ENCODE measurements at places on chromosomes 6 and 20. TPM values are rescaled to one million over a fixed set of nuclear protein-coding genes. Genes with fewer than 3 reads are reported as not detected.
A peak's percentile ranks its signal among the peaks of the same experiment; 100 is the strongest.

DNA sequence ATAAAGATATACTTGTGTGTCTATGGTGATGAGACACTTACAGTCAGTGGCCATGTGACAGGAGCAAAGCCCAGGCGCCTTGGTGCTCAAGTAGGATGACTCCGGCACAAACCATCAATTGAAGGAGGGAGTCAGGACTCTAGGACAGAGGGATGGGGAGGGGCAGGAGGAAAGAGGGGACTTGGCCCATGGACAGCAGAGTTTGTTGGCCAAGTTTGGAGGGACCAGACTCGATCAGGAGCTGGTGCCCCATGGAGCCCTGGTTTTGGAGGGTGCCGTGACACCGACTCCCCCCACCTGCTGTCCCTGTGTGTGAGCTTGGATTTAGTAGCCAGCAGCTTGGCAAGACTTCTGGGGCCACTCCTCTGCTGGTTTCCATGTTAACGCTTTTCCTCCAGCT, 66.1 kb downstream of the ADNP start:
- DNase-seq = no peak

- DNase-seq = no peak
Measured at GRCh38 chr20:49045440-49046086, 549 bp upstream of the CSE1L start.

GRCh38 chr20:62603021-62603906, 39.0 kb upstream of the SLCO4A1 start:
- DNase-seq = no peak

DNA sequence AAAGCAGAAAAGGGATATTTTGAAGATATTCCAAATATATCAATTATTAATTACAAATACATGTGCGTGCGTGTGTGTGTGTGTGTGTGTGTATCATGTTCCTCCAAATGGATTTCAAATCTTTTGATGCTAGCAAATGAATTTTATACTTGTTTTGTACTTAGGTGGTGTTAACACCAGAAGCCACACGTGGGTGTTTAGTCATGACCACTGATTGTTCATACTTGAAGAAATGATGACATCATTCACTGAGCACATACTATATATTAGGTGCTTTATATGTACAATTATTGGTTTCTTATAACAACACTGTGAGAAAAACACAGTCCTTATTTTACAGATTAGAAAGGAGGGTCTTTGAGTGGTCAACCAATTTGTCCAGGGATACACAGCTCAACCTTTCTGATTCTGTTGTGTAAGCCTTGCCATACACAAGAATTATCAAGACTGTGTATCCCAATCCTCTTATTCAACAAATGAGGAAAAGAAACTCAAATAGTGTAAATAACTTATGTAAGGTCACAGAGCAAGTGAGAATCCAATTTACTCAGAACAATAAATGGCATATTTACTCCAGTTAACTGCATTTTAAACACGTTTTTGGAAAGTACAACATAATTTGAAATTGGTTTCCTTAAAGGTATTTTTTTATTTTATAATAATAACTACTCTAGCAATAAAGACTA, 88.5 kb downstream of the BCAS1 start:
- DNase-seq = no peak

DNA sequence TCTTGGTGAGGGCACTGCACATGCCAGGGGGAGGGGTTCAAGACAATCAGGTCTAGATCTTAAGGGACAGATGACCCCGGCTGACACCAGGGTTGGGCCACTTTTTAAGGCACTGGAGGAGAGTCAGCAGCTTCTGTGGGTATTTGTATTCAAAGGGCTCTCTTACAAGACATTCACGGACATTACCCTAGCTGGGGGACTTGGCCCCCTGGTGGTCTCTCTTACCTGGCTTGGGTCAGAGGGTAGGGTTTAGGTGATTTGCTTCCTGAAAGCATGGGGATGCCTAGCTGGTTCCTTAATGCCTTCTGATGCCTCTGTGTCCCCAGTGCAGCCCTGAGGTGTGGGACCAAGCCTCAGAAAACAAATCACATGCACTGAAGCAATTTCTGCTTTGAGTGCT, 354.7 kb downstream of the CDC5L start:
- no peak for DNase-seq

DNA sequence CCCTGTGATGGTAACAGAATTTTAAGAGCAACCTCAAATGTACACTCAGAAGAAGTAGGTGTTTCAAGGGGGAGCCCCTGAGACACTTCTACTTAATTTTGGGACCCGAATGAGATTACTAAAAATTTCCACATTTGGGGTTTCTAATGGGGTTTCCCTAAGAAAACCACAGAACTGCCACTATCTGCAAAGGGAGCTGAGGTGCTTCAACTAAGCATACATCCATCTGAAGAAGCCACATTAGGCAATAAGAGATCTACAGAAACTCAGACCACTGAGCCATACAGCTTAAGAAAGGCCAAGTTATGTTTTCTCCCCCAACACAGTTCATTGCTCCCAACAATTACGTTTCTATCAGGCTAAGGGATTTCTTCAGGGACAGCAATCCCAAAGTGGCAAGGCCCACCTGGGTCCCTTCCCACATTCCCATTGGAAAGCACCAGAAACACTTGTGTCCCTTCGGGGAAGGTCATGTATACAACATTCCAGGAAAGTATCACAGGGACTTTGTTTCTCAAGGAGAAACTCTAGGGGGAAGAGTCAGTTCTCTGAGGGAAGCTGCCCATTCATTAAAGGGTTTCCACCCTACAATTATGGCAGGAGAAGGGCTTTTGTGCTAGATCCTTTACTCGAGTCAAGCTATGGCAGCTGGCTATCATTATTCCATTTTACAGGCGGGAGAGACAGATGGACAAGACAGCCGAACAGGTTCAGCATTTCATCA, 5.0 kb downstream of the BCL2L1 start:
- DNase-seq = no peak

DNA sequence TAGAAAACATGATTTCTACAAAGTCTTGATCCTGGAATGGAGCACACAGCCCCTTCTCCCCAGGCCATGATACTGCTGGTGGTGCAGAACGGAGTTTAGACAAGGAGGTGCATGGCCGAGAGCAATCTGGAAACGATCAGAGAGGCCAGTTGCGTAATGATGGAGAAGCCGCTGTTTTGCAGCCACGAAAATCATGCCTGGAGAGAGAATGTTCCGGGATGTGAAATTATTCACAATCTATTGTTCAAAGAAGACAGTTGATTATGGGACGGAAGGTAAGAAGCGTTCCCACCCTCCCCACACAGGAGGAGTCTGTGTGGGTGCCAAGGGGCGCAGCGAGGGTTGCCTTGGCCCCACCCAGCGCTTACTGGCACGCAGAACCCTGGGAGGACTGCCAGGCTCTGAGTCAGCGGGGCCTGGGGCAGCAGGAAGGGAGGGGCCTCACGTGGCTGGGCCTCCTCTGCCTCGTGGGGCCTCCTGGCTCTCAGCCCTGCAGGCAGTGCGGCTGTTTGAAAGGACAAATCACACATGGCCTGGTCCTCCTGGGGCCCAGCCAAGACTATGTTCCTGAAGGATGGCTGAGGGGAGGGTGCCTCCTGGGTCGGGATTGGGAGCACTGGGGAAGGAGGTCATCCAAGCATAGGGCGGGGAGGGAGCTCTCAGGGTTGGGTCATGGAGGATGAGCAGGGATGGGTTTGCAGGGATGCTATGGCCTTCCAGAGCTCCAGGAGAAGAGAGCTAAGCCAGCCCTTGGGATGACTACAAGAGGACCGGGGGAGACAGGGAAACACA, 8.7 kb upstream of the AP5S1 start:
- DNase-seq = peak; percentile 99

The TRIM31 gene
- 1.3 TPM for total RNA-seq

The OXT gene
- total RNA-seq = not detected

The EEF1A2 gene
- total RNA-seq = 7.6 TPM

Data from esophagus muscularis mucosa (tissue), 4 donors.